Activated naive CD4-positive, alpha-beta T cell treated with anti-CD3 and anti-CD28 coated beads for 36 hours (primary cell): ENCODE measurements at places on chromosomes 1 and 21. TPM values are rescaled to one million over a fixed set of nuclear protein-coding genes. Genes with fewer than 3 reads are reported as not detected.

RIPK4 gene
- total RNA-seq, result 0.33 TPM

DDAH1 gene
- not detected for total RNA-seq

NTRK1 gene
- 0.67 TPM for total RNA-seq

OLIG2 gene
- total RNA-seq, result not detected

GRCh38 chr21:26503414-26503813 lies 69.7 kb downstream of the CYYR1 start:
- DNase-seq, result no peak

DNA sequence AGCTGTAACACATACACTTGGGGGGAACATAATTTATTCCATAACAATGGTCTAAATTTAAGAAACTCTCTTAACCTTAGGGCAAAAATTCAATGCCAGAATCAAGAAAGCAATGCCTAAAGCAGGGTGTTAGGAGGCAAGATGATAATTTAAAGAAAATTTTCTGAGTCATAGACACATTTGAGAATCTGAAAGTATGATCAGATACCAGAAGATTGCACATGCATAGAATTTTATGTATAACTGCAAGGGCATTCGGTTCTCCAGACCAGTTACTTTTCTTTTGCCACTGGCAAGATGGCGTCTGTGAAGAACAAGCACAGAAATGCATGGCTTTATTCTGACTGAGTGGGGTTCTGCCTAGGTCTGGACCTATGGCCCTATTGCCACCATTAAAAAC lies 64.4 kb upstream of the IPO9 start:
- no peak for DNase-seq

DNA sequence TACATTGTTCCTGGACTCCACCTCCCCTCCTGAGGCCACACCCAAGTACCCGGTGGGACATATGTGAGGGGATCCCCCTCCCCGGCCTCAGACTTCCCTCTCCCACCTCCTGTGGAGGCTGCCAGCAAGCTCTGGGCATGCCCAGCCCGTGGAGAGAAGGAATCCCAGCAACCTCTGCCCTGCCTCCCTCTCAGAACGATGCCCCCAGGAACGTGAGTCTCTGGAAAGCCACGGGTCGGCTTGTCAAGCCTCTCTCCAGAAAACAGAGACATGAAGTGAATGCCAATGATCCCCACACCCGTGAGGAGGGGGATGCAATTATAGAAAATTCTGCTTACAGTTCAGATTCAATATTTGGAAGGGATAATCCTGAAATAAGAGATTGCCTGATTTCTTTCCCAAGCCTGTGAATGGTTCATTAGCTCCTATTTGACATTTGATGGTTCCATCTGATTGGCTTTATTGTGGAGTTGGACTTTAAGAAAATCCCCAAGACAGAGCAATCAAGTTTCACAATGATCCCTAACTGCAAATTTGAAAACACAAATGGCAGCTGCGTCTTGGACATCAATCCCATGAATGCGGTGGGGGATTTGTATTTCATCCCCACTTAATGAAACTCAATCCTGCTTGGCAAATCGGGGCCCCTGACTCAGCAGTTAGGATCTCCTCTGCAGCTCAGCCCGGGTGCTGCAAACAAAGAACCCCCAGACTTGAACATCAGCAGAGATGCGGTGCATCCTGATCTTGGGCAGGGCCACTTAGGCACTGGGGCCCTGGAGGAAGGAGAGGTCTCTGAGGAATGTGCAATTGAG lies 9.1 kb upstream of the GUCA2B start:
- DNase-seq, result no peak

DNA sequence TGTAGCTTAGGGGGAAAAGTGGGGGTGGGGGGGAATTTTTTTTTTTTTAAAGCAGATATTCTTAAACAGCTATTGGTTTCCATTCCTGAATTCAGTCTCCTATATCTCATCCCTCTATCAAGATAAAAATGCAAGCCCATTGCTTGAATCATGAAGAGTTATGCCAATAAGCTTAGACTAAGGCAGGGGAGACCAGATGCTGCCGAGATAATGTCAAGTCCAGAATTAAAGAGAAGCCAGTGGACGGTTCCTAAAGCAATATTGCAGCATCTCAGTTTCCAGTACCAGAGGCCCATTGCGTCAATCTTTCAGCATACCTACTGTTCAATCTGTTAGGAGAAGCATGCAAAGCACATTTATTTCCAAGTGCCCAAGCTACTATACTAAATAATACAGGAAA lies 309.4 kb downstream of the BARHL2 start:
- DNase-seq, result no peak

- no peak for DNase-seq
These were observed 70.0 kb downstream of the LEPR start for GRCh38 chr1:65490231-65491009.

DNA sequence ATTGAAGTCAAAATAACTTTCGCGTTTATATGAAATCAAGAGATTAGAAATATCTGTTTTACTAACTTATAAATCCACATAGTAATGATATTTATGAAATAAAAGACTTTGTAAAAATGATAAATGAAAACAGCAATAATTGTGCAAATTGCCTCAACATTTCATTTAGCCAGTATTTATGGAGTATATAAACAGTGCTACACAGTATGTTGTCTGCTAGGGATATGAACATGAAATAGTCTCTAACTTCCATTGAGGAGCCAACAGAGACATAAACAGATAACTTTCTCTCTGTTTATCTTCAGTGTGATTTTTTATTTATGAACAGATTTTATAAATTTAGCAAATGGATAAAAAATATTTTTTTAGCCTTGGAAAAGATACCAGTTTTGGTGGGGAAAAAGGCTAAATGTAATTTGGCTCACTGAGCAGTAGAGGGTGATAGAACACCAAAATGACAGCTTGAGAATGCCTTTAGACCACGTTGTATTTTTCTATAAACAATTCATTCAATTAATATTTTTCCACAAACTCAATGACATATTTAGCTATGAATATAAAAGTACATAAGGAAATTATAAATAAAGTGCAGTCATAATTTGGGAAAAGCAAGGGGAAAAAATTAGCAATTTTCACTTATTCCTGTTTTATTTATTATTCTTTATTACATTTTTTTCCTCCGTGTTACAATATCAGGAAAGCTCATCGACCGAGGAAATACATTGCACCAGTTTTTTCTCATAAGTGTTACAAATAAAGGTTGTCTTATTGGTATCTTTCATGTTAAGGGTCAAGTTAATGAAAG lies 47.5 kb upstream of the EEIG2 start:
- DNase-seq, result no peak

GRCh38 chr1:28869952-28870351 lies 44.4 kb upstream of the EPB41 start:
- no peak for DNase-seq

DNA sequence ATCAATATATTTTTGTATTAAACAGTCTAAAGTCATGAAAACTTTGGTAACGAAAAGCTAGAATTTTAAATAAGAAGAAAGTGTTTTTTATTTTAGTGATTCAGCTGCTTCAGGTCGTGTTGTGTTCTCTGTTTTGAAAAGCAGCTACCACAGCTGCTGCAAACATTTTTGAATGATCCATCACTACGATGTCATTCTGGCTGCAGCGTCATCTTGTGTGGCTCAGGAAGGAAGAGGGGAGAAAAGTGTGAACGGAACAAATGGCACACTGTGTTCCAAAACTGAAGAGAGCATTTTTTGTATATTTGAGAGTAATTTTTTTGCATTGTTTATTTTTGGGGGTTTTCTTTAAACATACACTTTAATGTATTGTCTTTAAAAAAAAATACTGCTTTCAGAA lies 323.0 kb upstream of the ADGRL2 start:
- DNase-seq, result no peak

GRCh38 chr21:37939251-37939650 lies 23.0 kb upstream of the KCNJ6 start:
- no peak for DNase-seq

- DNase-seq, result no peak
These were observed 37.4 kb downstream of the SMYD2 start for GRCh38 chr1:214318356-214318755.

GRCh38 chr1:197973206-197973605 lies 56.0 kb downstream of the LHX9 start:
- DNase-seq, result no peak

DNA sequence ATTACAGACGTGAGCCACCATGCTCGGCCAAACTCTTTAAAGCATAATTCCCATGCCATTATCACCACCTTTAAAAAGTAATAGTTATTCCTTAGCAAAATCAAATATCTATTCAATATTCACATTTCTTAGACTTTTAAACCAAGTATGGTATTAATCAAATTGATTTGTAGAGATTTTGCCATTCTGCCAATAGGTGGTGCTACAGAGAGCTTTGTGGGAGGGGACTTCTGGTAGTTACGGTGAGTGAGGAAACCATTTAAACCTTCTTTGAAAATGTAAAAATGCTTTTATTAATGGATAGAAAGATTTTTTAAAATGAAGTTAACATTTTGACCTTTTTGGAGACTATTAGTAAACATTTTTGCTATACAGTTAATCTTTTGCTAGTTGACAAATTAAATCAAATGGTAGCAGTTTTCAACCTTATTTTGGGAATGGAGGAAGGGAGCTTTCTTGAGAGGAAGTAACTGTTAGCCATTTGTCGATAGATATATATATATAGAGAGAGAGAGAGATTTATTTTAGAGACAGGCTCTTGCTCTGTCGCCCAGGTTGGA lies 19.3 kb downstream of the IARS2 start:
- peak; percentile 38 for DNase-seq

DNA sequence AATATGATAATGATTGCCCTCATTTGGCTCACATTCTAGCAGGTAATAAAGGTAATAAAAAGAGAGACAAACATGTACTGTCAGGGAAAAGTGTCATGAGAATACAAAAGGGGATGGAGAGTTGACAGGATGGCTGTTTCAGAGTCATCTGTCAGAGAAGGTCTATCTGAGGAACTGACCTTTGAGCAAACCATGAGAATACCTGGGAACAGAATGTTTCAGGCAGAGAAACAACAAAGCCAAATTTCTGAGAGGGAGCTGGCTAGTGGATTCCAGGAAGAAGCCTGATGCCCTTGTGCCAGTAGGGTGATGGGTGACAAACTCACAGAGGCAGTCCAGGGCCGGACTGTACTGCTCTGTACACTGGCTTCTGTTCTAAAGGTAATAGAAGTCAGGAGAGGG lies 107.2 kb downstream of the C1orf21 start:
- no peak for DNase-seq
